Ureter (tissue), 1 donor: ENCODE measurements at places on chromosomes 2 and 18.

GRCh38 chr18:8536922-8537321, 72.3 kb upstream of the RAB12 start:
- no peak for DNase-seq

DNA sequence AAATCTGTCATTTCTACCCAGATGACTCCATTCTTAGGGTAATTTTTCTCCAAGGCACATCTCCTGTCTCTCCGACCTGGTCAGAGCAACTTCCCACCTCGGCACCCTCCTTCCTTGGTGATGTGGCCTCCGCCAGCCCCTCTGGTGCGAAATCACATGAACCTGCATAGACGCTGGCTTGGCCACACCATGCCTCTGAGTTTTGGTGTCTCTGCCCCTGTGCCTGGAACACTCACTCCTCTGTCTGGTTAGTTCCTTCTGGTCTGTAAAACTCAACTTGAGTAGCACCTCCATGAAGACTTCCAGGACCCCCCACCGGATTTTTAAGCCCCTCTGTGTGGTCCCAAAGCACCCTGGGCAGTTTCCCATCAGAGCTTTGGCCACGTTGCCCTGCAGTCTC, 83.2 kb upstream of the OTOS start:
- DNase-seq = peak; percentile 30

- no peak for DNase-seq
Measured at GRCh38 chr2:226336283-226336682, 463.3 kb downstream of the IRS1 start.

DNA sequence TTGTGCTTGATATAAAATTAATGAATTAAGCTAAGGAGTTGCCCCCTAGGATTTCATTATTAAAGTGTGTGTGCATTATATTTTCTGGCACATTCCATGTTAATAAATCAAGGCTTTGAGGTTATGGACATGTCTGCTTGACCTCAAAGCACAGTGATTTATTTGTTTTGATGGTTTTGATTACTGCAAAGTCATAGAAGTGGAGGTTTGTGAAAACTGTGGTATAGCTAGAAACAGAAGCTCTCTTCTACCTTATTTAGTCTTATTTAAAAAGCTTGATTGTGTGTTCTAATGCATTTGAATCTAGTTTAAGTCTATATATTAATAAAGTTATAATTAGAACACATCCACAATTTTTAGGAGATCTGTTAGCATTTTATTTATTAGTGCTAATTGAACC, 32.2 kb downstream of the DOK6 start:
- no peak for DNase-seq

DNA sequence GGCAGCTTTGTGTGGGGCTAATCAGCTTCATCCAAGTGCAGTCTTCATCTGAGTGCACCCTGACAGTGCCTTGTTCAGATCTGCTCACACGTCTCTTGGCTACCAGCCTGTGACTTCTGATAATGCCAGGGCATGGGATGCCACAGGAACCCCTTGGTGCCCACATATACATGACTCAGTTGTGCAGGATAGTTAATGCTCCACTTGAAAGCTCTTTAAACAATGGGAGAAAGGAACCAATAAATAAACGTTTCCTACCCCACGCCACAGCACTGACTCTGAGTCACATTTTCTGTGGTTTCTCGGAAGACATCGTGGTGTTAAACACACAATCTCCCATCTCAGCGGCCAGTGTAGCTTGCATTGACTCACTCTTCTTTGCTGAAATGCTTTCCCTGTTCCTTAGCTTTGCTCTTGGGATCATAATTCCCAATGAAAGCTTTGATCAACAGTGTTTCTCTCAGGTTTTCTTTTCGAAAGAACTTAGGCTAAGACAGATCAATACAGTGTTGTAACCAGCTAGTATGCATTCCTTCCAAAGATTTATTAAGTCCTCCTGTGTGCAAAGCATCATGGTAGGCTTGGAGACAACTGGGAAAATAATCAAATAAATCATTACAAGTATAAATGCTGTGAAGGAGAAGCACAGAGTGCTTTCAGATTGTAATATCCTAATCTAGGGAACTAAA, 142.0 kb downstream of the COPS8 start:
- DNase-seq = no peak

- DNase-seq = no peak
Measured at GRCh38 chr2:42850016-42850805, 57.8 kb upstream of the HAAO start.

- DNase-seq = no peak
Measured at GRCh38 chr2:6955511-6956136, 38.4 kb downstream of the RNF144A start.

- no peak for DNase-seq
Measured at GRCh38 chr2:160630801-160631590, 137.4 kb upstream of the RBMS1 start.

GRCh38 chr18:7094427-7094826, 23.2 kb downstream of the LAMA1 start:
- DNase-seq = no peak

DNA sequence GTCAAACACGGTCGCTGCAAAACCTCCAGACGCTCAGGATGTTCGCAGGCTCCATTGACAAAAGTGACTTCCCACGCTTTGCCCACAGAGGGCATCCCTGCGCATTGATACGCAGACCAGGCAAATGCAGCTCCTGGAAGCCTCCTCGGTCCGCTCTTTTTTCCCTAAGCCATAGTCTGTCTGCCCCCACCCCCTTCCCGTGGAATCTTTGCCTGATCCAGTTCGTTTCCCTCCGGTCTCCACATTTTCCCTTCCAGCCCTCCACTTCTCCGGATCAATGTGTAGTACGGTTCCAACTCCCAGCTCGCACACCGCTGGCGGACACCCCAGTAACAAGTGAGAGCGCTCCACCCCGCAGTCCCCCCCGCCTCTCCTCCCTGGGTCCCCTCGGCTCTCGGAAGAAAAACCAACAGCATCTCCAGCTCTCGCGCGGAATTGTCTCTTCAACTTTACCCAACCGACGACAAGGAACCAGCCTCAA, at the start of gene DCC:
DCC (plus strand) TSS at position 307 of the 481 bp plus-strand sequence. CDS start 591 bp downstream, outside the sequence.
- peak; percentile 46 for DNase-seq

- no peak for DNase-seq
Measured at GRCh38 chr2:220506466-220506865, 879.0 kb downstream of the SLC4A3 start.

- DNase-seq = no peak
Measured at GRCh38 chr2:101912545-101912944, 79.2 kb upstream of the IL1R2 start.

- DNase-seq = no peak
Measured at GRCh38 chr2:73610111-73610510, 32.1 kb downstream of the NAT8 start.

- no peak for DNase-seq
Measured at GRCh38 chr2:178119179-178119922, 7.1 kb downstream of the RBM45 start.

DNA sequence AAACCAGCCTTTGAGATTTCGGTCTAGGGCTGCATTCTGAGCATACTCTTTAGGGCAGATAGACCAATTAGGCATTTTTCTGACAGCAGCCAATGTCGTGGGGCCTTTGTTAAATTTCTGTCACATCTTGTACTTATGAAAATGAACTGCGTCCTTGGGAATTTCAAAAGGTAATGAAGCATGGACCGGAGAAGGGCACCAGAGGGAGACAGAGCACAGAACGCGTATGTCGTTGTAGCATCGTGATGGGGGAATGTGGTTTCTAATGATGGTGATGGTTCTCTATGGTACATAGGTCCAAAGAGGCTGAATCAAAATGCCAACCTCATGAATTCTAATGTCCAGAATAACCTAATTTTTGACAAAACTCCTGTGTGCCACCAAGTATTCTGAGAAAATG, 483.9 kb upstream of the CRIM1 start:
- DNase-seq = no peak

DNA sequence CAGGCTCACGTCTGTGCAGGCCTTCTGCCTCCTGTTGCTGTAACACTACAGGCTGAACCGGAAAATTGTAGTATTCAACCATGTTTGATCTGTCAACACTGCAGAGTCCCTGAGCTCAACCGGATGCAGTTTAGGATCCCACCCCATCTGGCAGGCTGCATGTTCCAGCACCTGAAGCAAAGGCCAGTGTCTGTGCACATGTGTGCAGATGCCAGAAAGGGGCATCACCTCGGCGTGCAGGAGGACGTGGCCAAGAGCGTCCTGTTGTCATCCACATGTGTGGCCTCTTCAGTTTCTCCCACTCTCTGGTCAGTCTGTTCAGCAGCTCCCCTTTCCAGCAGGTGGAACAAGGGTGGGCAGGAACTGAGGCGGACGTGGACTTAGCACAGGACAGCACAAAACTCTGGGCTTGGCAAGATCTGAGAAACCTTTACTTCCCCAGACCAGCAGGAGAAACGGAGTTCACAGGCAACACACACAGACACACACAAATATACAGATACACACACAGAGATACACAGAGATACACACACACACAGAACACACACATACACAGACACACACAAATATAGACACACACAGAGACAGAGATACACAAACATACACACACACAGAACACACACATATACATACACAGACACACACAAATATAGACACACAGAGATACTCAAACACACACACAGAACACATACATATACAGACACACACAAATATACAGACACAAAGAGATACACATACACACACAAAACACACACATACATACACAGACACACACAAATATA, 111.3 kb downstream of the NDUFA10 start:
- peak; percentile 41 for DNase-seq

DNA sequence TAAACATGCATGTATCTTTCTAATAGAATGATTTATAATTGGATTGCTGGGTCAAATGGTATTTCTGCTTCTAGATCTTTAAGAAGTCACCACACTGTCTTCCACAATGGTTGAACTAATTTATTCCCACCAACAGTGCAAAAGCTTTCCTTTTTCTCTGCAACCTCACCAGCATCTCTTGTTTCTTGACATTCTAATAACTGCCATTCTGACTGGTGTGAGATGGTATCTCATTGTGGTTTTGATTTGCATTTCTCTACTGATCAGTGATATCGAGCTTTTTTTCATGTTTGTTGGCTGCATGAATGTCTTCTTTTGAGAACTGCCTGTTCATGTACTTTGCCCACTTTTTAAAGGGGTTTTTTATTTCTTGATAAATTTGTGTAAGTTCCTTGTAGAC, 182.5 kb downstream of the ANKRD44 start:
- no peak for DNase-seq
